ENCODE measurements at places on chromosomes 3 and 15.

DNA sequence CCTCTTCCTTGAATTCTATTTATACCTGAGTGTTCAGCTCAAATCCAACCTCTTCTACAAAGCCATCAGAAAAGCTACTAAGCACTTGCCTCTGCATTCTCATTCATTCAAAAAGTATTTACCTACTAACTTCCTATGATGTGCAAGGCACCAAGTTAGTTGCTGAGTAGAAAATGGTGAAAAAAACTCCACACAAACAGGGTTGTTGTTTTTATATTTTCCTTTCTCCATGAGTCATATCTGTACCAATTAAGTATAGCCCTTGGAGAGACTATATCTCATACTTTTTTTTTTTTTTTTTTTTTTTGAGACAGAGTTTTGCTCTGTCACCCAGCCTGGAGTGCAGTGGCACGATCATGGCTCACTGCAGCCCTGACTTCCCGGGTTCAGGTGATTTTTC lies 67.7 kb downstream of the IGF2BP2 start:
- DNase-seq = no peak

DNA sequence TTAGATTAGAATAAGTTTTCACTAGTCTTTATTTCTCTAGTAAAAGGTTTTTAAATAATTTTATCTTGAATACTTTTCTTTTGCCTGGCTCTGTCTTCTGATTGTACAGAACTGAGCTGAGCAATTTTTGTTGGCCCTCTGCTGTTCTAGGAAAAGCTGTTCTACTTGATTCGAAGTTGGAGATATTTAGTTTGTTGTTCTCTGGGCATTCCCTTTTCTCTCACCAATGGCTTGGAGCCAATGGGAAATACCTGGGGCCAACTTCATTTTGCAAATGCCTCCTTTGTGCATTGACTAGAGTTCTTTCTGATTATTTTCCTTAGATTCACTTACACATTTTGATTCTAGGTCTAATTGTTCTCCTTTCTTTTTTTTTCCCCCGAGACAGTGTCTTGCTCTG lies 16.5 kb downstream of the ABHD5 start:
- no peak for DNase-seq

DNA sequence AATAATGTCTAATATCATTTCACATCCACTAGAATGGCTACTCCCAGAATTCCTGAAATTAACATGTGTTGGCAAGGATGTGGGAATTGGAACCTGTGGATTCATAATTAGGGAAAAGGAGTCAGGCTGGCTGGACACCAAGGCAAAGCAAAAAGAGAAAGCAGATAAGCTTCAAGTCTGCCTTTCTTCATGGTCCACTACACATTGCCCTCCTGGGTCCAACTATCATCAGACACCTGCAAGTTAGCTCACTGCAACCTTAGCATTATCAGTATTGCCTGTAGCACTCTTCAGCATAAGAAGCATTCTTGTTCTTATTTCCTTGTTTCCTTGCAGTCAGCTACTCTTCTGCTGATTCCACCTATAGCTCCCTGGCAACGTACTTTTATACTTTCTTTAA lies 124.3 kb downstream of the ZNF280D start:
- no peak for DNase-seq

DNA sequence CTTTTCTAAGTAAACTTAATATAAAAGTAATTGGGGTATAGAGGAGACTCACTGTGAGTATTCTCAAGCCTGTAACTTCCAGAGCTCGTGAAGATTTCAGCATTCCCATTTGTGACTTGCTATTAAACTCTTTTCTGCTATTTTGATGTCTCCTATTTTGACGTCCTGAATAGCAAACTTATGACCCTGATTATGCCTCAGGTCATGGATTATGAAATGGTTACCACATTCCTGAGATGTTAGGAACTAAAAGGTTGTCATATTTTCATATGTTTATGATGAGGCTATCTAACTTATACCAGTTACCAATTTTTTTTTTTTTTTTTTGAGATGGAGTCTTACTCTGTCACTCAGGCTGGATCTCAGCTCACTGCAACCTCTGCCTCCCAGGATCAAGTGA lies 105.5 kb downstream of the ATG7 start:
- no peak for DNase-seq

DNA sequence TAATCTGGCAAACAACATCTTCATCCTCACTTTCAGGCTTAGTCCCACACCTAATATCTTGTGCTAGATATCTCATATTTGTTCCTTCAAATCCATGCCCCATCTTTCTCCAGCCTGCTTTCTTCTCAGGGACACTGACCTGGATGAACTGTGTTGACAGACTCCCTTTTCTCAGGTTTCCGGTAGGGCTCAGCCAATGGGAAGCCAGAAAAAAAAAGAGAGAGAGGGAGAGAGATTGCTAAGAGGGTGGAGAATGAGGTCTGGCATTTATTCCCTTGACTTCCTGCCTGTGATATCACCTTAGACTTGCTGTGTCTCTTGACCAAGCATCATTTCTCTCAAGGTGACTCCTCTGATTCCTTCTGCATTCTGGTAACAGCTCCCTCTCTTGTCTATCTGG lies 145.6 kb upstream of the ABI3BP start:
- DNase-seq = no peak

DNA sequence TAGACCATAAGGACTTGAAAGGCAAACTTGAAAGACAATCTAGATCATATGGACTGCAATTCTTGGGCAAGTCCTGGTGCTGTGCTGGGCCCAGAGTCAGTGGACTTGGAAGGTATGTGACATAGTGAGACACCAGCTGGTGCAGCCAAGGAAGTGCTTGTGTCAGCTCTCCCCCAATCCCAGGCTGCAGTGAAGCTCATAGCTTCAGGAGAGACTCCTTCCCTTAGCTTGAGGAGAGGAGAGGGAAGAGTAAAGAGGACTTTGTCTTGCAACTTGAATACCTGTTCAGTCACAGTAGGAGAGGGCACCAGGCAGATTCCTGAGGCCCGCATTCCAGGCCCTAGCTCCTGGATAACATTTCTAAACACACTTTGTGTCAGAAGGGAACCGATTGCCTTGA lies 127.4 kb upstream of the ZPLD1 start:
- DNase-seq = no peak

- peak; percentile 38 for DNase-seq
Observed at GRCh38 chr3:160755776-160756304, at the start of gene PPM1L. PPM1L (plus strand) TSS chr3:160756231.

DNA sequence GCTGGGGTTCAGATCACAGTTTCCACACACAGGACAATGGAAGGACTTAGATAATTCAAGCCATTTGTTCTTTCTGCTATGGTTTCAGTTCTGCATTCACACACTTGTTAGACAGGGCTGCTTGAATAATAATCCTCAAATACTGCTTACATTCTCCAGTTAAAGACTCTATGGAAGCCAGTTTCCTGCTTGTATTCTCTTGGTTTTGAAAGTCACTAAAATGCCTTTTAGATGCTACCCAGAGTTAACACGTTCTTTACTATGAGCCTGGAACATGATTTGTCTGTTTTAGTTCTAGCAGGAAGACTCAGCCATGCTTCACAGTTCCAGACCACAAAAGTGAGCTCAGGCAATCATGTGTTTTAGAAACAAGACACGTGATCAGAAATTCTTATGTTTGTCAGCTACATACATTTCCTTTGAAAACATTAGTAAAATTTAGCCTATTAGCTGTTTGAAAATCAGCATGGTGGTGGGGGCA lies 152.4 kb downstream of the LEKR1 start:
- DNase-seq = no peak

- no peak for DNase-seq
Observed at GRCh38 chr3:159123877-159124276, 322.0 kb downstream of the MFSD1 start.

DNA sequence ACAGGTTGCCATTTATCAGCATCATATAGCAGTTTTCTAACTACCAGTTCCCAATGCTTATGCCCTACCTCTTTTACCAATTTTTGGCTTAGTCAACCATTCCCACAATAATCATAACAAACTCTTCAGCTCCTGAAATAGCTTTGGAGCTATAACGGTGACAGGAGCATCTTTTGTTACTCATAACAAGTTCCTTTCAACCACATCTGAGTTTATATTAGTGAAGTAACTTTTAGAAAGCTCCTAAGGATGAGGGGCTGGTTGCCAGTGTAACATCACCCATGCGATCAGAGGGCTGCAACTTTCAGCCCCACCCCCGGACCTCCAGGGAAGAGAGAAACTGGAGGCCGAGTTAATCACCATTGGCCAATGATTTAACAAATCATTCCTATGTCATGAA lies 495.3 kb upstream of the RASGRP1 start:
- DNase-seq = no peak

DNA sequence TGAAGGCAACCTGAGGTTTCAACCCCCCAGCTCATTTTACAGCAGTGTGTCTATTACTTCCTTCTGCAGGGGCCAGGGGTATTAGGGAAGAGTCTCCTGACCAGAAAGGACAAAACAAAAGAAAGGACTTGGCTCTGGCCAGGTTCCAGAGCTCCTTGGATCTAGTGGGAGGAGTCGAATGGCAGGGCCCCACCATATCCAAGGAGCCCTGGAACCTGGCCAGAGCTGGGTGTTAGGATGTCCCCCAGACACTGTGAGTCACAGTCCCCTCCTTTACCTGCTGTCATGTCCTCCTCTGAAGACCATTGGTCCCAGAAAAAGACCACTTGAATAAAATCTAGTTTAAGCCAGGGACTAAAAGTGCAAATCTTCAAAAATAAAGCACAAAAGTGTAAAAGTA lies 113.2 kb downstream of the EEFSEC start:
- no peak for DNase-seq

DNA sequence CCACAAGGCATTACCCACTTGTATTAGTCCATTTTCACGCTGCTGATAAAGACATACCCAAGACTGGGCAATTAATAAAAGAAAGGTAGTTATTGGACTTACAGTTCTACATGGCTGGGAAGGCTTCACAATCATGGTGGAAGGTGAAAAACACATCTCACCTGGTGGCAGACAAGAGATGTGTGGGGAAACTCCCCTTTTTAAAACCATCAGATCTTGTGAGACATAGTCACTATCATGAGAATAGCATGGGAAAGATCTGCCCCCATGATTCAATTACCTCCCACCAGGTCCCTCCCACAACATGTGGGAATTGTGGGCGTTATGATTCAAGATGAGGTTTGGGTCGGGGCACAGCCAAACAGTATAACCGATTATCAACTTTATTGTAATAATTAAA lies 17.0 kb upstream of the CMC1 start:
- no peak for DNase-seq

- DNase-seq = no peak
Observed at GRCh38 chr3:97699889-97700288, 64.7 kb upstream of the ARL6 start.

GRCh38 chr15:37072181-37072580 lies 28.2 kb downstream of the MEIS2 start:
- no peak for DNase-seq

- no peak for DNase-seq
Observed at GRCh38 chr3:119555309-119555735, 4.1 kb downstream of the CD80 start.

DNA sequence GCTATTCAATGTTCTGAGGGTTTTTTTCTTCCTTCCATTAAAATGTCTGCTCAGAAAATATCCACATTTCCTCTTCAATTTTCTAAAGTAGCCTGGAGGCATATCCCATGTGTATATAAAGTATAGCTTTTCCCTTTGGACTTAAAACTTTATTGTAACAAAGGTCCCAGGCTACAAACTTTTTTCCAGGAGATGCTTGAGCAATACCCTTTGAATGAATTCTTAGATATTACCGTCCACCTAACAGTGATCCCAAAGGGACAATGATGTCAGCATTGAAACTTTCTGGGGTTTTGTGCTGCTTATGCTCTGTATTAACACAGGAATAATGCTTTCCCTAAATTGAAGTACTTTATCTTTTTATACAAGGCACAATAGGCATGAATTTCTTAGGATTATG lies 525.2 kb downstream of the CADM2 start:
- DNase-seq = no peak

- no peak for DNase-seq
Observed at GRCh38 chr3:61111825-61112224, 139.4 kb downstream of the FHIT start.

DNA sequence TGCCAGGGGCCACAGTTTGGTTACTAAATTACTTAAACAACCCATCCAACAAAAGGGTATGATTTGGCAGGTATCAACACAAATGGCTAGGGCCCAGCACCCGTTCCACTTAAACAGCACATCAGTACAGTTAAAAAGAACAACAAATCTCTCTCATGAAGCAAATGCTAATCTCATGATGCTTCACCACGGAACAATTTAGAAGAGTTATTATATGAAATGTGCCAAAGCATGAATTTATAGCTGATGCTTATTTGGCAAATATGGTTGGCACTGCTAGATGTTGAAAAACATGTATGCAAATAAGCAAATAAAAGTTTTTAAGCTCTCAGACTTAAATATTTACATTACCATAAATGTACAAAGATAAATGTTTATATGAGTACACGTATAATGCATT lies 2.3 kb downstream of the PEAK1 start:
- DNase-seq = no peak

DNA sequence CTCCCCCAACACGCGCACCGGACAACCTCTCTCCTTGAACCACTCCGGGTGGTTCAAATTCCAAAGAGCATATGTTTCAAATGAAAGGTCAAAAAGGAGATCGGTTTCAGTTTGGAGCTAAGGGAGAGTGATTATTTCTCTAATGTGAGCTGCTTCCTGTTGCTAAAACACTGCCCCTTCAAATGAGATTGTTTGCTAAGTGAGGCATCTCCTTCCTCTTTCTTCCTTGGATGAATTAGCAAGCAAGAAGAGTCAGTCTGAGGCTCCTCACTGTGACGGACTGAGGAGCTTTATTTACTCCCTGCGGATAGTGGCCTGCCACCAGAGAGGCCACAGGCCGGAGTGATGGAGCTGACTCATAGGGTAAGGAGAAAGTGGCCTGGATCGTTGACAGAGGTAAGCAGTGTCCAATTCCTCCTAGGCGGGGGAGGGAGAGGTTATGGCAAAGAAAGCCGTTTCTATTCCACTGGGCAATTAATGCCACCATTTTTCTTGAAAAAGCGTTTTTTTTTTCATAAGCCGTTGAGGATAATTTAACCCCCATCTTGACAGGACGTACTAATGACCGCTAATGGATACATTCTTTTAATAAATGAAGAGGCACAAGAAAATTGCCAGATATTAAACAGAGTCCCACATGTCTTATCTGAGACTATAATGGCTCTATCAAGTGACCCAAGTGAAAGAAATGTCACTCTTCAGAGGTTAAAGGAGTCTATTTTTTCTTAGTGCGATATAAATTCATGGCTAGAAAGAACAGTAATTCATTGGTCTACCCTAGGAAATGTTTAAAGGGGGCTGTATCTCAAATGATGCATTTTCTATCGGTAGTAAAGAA lies 167.0 kb upstream of the ANKRD28 start:
- DNase-seq = no peak

GRCh38 chr15:84666373-84666772 lies 8.4 kb upstream of the NMB start:
- DNase-seq = no peak

GRCh38 chr15:78004222-78004727 lies 73.2 kb downstream of the TBC1D2B start:
- no peak for DNase-seq
